ENCODE measurements at places on chromosomes 7 and 10. TPM values are rescaled to one million over a fixed set of nuclear protein-coding genes. Genes with fewer than 3 reads are reported as not detected.

PODXL gene
- polyA plus RNA-seq = 5.0 TPM

LBX1 gene
- not detected for polyA plus RNA-seq

PLXNA4 gene
- polyA plus RNA-seq = 0.33 TPM

RBP3 gene
- polyA plus RNA-seq = not detected

FRG2B gene
- polyA plus RNA-seq = not detected

YAE1 gene
- 19.2 TPM for polyA plus RNA-seq

ZP3 gene
- polyA plus RNA-seq = 3.3 TPM

OR2A5 gene
- not detected for polyA plus RNA-seq

TUBB8 gene
- polyA plus RNA-seq = 0.03 TPM

TBXAS1 gene
- 19.8 TPM for polyA plus RNA-seq
